Activated T-cell treated with anti-CD3 and anti-CD28 coated beads, Interleukin-2, amount 50 U/mL, for 72 hours (primary cell): ENCODE measurements at places on chromosomes 7 and 10.

GRCh38 chr7:153920897-153921296, 131.3 kb upstream of the DPP6 start:
- no peaks in the 10 kb centered on the region for H3K36me3 ChIP-seq
- no peak overlapping the region for H3K4me3 ChIP-seq

DNA sequence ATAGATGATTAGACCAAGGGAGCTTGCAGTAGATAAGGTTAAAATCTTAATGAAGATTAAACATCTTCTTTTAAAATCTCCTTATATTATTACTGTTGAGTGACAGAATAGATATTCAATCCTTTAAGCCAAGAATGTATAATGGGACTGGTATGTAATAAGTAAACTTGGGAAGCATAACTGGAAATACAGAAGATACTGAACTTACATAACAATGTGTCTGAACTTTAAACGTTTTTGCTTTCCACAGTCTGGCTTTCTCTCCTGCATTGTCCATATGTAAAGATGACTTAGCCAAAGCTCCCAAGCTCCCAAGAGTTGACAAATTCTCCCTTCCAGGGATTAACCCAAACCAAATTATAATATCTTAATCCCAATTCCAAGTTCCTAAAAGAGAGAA, 129.8 kb downstream of the KCND2 start:
- H3K36me3 ChIP-seq: no peaks in the 10 kb centered on the region
- DNase-seq: no peak
- no peak overlapping the region for H3K4me3 ChIP-seq
- no peaks in the 10 kb centered on the region for H3K27me3 ChIP-seq

- H3K27ac ChIP-seq: no peak overlapping the region
- H3K4me3 ChIP-seq: no peak overlapping the region
- no peaks in the 10 kb centered on the region for H3K27me3 ChIP-seq
- DNase-seq: no peak
These were observed 47.9 kb downstream of the OGDH start for GRCh38 chr7:44654255-44654796.

GRCh38 chr10:119483839-119484238, 58.7 kb downstream of the RGS10 start:
- no peak for DNase-seq
- no peak overlapping the region for H3K27ac ChIP-seq
- no peak overlapping the region for H3K4me3 ChIP-seq
- H3K36me3 ChIP-seq: no peaks in the 10 kb centered on the region

- peaks cover 55% of the 10 kb centered on the region for H3K4me1 ChIP-seq
- no peak overlapping the region for H3K4me3 ChIP-seq
- H3K36me3 ChIP-seq: no peaks in the 10 kb centered on the region
- H3K27ac ChIP-seq: no peak overlapping the region
- no peaks in the 10 kb centered on the region for H3K27me3 ChIP-seq
These were observed 113.8 kb upstream of the KLF6 start for GRCh38 chr10:3898821-3899220.
